ENCODE measurements at places on chromosomes 4 and X.

DNA sequence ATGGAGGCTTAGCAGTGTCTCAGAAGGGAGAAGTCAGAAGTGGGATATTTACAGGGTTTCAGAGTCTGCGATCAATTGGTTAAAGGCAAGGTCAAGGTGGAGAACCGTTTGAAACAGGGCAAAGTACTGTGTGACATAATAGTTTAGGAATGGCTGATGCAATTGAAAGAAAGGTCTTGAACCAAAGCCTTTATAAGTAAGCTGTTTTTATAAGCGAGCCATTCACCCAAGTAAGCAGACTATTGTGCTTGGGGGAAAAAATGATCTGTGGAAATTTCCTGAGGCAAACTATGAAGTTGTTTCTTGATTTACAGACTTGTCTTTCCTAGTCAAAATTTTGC lies 327.3 kb downstream of the CAMK2D start:
- no peak for DNase-seq

DNA sequence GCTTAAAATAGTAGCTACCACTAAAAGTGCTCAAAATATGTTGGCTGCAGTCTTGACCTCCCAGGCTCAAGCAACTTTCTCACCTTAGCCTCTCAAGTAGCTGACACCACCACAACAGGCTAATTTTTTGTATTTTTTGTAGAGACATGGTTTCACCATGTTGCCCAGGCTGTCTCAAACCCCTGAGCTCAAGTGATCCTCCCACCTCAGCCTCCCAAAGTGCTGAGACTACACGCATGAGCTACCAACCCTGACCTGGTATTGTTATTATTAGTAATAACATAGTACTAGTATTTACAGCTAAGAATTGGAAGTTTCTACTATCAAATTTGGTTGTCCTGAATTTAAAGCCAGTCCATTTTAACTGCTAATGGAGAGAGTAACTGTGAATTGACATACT lies 18.0 kb downstream of the STAP1 start:
- DNase-seq = no peak

DNA sequence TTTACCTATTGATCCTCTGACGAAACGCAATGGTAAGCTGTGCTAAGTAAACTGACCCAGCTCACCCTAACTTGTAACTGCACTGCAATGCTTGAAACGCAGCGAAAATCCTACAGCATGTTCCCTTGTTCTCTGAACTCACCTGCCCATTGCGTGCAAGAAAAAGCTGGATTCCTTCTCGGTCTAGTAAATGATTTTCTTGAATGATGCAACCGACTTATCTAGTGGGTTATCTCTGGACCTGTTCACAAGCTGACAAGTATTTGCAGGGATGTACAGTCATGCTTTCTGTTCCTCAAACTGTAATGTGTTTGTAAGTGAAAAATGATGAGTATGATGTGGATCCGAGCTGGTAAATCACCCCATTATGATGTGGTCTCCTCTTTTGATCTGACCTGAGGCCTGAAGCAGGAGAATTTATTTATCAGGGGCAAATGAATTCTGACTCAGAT lies 140.1 kb downstream of the BTC start:
- no peak for DNase-seq

DNA sequence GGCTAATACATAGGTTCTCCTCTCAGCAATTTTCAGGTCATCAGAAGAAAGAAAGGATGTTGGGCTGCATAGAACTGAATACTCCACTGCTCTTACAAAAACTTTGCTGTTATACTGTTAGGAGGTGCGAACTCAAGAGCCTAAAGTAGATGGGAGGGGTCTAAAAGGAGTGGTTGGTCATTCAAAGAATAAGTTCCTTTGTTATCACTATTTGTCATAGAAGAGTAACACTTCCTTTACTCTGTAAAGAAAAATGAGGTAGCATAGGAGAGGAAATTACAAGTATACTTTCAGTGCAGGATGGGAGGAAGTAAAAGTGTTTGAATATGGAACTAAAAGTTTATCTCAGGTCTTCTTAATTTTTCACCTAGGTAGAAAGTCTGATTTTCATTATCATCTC lies 61.5 kb downstream of the CCNI start:
- DNase-seq = no peak

DNA sequence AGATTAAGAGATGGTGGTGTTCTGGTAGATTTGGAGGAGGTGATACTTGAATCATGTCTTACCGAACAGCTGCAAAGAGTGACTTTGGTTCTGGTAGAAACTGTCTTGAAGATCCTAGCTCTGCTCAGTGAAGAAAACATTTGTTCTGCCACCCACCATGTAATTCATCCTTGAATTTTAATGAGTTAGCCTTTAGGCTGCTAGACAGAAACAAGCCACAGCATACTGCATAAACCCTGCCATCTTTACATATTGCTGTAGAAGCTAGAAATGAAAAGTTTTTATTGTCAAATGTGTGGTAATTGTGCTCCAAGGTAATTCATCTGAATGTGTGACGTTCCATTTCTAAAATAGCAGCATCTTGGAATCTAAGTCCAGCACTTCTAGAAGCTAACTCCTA lies 161.0 kb upstream of the RAPGEF2 start:
- DNase-seq = no peak

- no peak for DNase-seq
These were observed 34.6 kb upstream of the FHL1 start for GRCh38 chrX:136112778-136113177.

DNA sequence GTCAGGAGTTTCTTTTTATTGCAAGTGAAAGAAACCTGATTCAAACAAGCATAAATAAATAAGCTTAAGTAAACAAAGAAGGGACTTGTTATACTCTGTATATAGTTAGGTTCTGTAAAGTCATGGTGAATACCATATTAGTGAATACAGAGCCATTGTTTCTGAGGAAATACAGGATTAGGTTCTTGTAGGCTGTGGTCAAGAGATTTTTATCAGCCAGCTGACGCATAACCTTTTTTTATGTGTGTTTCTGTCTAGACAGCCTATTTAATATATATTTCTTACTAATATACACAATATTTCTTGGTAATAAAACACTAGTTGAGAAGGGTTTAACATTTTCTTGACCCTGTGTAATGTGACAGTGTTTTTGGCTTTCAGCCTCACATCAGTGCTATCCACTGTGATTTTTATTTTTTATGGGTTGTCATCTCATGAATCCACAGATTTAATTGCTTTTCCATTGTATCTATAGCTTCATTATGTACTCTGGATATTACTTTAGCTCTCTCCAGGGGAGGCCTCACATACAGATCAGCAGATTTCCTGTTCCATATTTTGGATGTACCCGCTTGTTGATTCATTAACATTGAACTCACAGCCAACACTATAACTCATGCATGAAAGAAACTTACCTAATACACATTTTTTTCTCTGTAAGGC lies 8.0 kb downstream of the HERC3 start:
- no peak for DNase-seq

DNA sequence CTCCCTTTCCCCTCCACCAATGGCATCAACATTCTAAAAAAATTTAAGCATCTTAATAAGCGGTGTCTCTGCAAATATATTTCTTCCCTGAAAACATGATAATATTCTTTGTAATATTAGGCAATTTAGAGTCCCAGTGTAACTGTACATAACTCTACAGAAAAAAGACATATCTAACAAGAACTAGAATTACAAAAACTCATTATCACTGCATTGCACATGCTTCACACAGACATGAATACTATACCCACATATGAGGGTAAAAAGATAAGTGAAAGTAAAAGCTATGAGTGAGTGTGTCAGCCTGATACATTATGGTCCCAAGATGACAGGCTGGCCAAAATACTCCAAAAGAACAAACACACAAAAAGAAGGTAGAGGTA lies 2.4 kb upstream of the FGB start:
- DNase-seq = no peak

DNA sequence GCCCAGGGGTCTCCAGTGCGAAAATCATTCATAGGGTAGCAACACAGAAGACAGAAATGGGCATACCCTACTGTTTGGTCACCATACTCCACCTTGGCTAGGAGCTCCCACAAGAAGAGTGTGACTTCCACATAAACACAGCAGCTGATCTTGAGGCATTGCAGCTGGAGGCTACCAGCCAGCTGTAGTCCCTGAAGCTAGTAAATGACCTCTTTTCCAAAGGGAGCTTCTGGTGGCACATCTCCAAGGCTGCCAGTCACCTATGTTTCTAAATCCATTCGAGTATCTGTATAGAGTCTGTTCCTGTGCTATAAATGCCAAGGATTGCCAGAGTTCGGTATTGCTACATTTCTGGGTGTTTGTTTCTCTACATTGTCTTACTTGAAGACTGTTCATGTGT lies 21.3 kb upstream of the PNPLA4 start:
- no peak for DNase-seq

DNA sequence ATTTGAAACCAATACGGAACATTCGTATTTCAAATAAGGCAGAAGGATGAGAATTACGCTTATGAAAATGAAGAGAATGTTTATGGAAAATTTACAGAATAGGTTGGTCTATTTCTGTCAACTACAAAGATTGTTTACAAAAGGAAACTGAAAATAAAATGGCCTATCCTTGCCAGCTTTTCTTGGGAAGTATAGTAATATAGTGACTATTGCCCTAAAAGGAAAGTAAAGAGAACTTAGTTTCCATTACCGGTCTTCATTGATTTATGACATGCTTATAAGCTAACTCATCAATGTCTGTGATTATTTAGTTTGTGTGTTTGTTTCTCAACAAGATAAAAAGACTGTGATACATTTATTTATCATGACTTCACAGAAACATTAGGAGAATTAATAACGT lies 2.9 kb upstream of the SPRY1 start:
- DNase-seq = no peak

DNA sequence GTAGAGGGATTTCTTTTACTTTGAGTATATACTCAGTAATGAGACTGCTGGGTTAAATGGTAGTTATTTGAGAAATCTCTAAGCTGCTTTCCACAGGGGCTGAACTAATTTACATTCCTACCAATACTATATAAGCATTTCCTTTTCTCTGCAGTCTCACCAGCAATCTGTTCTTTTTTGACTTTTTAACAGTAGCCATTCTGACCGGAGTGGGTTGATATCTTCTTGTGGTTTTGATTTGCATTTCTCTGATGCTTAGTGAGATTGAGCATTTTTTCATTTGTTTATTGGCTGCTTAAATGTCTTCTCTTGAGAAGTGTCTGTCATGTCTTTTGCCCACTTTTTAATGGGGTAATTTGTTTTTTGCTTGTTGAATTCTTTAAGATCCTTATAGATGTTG lies 43.3 kb downstream of the SPCS3 start:
- no peak for DNase-seq

DNA sequence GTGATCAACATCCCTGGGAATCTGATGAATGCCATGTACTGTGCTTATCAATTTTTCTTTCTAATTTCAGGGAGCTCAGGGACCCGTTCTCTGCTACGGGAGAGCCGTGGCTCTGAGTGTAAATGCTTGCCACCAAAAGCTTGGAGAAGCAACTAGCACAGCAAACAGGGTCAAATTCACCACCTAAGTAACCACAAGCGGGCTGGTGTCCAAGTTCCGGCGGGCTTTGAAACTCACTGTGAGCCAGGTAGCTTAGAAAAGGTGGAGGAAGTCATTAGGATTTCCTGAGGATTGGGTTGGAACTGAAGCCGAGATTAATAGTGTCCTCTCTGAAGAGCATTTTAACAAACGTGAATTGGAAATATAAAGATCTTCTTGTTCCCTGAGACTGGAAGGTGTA lies 87.2 kb downstream of the CLDN34 start:
- no peak for DNase-seq

DNA sequence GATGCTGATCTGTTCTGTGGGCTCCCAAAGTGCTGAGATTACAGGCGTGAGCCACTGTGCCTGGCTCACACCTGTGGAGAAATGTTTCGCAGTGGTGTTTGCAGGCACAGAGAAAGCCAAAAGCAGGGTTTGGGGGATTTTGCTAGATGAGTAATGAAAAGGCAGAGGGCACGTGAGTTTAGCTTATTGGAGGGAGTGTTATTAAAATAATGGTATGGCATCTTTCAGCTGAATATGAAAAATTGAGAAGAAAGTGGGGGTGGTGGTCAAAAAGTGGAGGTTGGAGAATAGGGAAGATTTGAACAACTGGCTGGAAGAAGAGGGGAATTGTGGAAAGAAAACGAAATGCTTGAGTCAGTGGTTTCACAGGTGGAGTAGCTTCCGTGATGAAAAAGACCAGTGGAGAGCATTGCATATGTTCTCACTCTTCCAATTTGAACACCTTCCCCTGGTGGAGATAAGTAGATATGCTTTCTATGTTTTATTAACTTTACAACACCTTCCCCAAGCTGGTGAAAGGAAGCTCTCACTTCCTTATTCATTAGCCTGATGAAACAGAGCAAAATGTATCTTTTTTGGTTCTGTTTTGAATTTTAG lies 1.1 kb upstream of the CHST7 start:
- no peak for DNase-seq

Measured in NCI-H187 treated with DMSO at 0.1 percent for 48 hours (cell line).